Nucleus accumbens (tissue), 56 donors: ENCODE measurements at places on chromosomes 2 and 18.

DNA sequence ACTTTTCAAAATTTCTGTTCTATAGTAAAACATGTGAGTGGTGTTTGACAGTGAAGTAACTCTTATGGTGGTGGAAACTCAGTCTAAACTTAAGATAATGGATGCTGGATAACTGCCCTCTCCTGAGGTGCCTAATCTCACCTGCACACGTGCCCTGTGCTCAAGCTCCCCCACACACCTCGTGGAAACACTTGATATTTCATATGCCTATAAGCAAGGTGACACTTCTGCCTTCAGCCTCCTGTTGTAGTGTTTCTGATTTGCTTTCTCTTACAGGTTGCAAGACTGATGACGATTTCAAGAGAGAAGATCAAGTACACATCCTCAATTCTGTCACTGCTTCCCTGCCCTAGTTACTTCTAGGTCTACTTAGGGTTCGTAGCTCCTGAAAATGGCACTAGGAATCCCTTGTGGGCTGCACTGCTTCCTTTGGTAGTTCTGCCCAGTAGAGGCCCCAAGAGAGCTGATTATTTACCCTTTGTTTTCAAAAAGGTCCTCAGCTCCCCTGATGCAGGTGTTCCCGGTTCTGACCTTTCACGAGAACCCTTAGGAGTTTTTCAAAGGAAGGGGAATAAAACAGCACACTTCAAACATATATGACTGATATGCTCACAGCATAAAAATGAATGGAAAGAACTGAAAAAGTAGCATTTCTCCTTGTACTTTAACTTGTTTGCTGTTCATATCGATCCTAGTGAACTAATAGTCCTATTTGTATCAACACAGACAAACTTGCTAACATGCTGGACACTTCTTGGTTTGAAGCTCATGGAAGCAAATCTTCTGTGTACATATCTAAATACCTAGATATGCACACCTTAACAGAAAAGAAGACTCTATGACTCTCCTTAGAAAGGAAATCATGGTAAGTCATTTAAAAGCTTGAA, 6.7 kb downstream of the CAVIN2 start:
- no peak for DNase-seq

DNA sequence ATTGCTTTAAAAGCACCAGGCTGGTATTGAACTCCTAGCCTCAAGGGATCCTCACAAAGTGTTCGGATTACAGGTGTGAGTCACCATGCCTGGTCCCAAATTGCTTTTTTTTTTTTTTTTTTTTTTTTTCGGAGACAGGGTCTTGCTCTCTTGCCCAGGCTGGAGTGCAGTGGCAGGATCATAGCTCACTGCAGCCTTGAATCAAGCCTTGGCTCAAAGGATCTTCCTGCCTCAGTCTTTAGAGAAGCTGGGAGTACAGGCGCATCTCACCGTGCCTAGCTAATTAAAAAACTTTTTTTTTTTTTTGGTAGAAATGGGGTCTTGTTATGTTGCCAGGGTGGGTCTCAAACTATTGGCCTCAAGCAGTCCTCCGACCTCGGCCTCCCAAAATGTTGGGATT, 12.8 kb downstream of the MTA3 start:
- no peak for DNase-seq

DNA sequence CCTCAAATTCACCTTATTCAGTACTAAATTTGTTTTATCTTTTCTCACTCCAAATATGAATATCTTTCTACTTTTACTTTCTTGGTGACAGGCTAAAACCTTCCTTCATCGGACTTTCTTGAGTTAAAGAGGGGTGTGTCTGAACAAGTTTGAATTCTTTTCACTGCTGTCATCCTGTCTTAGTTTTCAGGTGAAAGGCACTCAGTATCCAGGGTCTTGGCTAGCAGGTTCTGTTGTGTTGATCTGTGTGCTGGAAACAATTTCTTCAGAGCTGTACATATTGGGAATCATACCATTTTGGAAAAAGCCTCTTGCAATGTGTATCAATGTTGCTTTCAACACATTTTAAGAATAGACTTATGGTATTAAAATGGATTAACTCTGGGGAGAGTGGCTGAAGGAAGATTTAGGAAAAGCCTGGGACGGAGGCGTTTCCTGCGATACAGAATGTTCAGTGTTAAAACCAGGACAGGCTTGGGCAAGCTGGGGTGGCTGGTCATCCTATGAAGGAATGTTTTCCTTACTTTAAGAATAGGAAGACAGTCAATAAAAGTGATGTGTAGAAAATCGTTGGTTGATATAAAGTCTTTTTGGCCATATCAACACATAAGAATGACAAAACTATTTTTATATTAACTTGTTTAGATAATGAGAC, 350.7 kb upstream of the SPRED2 start:
- no peak for DNase-seq

GRCh38 chr2:110120171-110121051, 4.8 kb upstream of the MALL start:
- no peak for DNase-seq

- DNase-seq = no peak
These were observed 4.9 kb downstream of the KDM3A start for GRCh38 chr2:86446060-86446459.
